ENCODE measurements at places on chromosomes 4 and X.

DNA sequence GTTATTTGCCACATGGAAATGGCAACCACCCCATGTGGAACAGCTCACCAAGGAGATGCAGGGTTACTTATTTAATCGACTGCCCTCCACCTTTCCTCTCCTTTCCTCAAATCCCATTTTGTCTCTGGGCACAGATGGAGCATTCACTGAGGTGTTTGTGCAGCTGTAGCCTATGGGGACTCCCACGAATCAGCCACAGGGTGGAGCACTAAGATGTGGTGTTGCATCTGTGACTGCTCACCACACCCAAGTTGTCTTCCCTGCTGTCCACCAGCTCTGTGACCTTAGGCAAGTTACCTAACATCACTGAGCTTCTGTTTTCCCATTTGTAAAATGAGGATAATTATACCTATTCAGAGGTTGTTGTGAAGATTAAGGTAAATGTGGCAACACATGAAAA is 252.4 kb upstream of the CPEB2 start:
- DNase-seq: no peak

- no peak for DNase-seq
Observed at GRCh38 chr4:183012879-183013729, 86.0 kb upstream of the WWC2 start.

GRCh38 chrX:107769581-107770317 is 5.8 kb downstream of the TSC22D3 start:
- no peak for DNase-seq

DNA sequence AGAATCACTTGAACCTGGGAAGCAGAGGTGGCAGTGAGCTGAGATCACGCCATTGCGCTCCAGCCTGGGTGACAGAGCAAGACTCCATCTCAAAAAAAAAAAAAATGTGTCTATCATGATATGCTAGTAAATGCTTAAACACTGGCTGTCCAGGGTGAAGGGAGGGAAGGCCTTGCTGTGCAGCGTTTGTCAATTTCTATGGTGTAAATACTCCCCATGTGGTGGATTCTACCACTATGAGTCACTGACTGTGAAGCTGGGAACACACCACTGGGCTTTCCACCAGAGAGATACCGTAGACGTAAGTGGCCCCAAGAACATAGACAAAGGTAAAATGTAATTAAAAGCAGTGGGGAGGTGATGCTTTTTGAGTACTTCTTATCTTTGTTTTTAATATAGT is 51.3 kb upstream of the LEF1 start:
- no peak for DNase-seq

DNA sequence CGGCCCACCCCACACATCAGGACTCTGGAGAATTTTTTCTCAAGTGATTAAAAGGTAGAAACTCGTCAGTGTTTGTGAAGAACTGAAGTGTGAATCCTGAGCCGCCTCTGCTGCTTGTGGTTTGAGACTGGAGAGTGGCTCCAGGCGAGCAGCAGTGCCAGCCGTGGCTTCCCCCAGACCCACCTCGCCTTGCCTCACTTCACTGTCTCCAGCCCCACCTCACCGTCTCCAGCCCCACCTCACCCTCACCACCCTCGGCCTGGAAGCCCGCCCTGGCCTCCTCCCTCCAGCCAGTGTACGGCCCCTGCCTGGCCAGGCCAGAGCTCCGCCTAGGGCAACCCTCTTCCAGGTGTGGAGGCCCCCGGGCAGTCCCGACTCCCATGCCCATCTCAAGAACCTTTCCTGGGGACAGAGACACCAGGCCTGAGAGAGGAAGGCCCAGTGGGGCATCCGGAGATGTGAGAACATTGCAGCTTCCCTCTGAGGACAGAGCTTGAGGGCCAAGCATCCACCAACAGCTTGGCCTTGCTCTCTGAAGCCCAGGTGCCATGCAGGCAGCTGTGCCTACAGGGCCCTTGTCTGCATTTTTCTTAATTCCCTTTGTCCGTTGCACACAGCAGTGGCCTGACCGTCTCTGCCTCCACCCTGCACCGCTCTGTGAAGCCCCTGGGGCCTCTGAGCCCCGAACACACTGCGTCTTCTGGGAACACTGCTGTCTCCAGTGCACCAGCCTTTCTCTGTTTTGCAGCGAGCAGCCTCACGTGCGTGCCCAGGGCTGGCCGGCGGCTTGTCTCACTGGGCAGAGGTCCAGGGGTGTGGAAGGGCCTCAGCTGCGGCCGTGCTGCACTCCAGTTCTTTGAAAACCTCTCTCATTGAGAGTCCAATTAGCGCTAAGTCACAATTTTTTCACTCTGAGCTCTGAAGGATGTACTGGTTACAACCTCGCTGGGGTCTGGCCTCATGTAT is 13.8 kb downstream of the SH3BP2 start:
- DNase-seq: no peak

GRCh38 chr4:6546681-6547447 is 28.1 kb upstream of the MAN2B2 start:
- DNase-seq: peak; percentile 15

DNA sequence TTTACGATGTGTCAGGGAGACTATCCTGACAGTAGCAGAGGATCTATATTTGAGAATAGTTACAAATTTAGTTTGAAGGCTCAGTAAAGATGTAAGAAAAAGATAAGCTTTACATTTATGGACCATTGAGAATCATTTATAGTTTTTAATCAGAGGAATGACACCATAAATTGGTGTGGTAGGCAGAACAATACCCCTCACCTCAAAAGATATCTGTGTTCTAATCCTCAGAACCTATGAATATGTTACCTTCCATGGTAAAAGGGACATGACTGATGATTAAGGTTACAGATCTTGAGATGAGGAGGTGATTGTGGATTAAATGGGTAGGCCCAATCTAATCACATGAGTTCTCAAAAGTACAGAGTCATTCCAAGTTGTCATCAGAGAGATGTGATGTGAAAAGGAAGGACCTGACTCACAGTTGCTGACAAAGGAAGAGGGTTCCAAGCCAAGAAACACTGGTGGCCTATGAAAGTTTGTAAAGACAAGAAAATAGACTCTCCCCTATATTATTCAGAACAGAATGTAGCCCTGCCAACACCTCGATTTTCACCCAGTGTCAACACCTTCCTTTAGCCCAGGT is 27.0 kb downstream of the EREG start:
- DNase-seq: no peak

- DNase-seq: no peak
Observed at GRCh38 chrX:108712886-108713285, 23.5 kb downstream of the IRS4 start.

- DNase-seq: no peak
Observed at GRCh38 chrX:29315931-29316330, 728.7 kb downstream of the IL1RAPL1 start.

- DNase-seq: no peak
Observed at GRCh38 chr4:77921701-77922100, 59.1 kb downstream of the MRPL1 start.

DNA sequence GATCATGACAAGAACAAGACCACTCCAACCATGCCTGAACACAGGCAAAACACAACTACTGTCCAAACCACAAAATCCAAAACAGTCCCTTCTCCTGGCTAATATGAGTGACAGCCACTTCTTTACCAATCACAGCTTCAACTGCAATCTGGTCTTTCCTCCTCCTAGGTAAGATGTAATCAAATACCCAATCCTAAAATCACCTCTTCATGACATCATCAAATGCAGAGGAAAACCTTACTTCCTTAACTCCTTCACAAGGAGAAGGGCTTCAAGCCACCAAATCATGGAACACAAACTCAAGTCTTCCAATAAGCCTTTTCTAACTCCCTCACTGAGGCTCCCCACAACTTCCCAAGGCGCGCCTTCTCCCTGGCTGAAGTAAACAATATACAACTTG is 4.4 kb upstream of the MSL3 start:
- DNase-seq: no peak

Measured in activated T-helper 1 cell treated with anti-CD3 and anti-CD28 coated beads, Interleukin-2, amount 50 U/mL, for 16 hours (primary cell).